ENCODE measurements at places on chromosomes 7 and 10.

- DNase-seq: no peak
Observed at GRCh38 chr7:154777023-154777422, 225.9 kb downstream of the PAXIP1 start.

DNA sequence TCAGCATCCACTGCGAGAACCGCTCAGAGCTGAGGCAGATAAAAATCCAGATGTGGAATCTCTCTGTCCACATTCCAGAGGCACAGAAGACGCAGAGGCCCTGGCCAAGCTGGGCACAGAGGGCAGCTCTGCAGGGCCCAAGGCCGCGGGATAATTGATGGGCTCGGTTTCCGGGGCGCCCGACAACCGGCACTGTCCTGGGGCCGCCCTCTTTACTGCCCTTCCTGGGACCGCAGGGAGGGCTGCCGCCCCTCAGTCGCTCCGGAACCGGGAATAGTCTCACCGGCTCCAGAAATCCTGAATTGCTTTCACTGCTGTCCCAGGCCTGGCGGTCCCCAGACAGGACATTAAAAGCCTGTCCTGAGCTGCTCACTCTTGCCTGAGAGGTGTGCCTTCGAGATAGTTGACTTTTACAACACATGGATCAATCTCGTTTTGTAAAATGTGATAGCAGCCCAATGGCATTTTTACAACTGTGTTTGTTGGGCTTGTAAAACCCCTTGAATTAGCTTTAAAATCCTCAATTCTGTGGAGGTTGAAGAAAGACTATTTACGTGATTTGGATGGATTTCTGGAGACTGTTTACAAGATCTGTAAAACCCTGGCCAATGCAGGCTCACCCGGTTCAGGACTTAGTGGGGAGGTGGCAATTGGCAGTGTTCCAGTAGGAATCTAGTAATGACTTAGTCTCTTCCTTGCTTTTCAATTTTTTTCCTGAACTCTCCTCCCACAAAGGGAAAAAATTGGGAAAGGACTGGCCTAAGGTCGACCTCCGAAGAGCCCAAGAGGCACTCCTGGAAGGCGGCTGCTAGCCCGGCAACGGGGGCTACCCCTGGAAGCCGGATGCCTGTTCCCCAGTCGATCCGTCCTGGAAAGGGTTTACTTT, 1.4 kb upstream of the HOXA6 start:
- no peak for DNase-seq

DNA sequence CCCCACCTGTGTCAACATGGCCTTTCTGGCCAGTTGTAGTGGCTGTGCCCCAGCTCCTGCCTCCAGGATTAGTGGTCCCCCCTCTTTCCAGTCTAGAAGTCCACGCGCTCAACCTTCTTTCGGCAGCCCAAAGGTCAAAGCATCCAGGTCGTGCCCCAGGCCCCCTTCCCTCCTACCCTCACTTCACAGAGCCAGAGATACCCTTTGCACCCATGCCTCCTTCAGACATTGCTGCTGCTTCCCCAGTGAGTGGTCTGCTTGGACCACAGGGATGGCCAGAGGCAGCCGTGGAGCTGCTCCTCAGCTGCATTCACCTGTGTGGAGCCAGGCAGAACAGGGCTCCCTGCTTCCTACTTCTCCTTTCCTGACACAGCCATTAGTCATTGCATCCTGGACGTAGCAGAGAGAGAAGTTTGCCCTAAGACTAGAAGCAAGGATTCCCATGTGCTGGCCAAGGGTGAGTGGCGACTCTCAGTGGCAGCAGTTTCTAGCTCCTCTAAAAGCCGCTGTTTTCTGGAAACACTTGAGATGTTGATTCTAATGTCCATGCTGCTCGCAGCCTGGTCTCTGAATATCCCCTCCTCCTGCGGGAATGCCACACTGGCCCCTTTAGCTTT, 243.1 kb upstream of the SHH start:
- DNase-seq: no peak

DNA sequence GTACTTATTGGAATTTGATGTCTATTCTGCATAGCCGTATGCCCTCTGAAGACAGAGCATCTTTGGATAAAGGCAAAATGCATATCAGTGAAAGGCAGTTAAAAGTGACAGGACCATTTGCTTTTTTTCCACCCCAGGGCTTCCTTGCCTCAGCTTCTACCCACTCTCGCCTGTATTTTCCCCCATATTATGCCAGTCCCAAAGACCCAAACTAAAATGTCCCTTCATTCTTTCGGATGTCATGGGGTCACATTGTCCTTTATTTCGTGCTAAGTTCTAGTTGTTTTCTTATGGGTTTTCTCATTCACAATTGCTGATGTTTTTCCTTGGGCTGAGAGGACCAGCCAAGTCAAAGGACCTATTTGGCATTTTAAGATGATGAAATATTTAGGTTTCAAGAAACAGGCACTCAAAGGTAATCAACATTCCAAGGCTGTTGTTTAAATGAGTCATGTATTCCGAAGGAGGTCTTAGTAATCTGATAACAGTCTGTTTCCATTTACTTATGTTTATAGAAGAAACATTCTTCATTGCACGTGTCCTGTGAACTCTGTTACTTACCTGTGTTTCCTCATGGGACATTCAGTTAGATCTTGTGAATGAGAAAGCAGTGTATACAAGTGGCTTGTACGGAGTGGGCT, 74.1 kb downstream of the DNAH11 start:
- no peak for DNase-seq

- DNase-seq: no peak
Observed at GRCh38 chr7:9231630-9232121, 798.3 kb downstream of the NXPH1 start.

GRCh38 chr10:101293007-101293723, 60.8 kb upstream of the BTRC start:
- no peak for DNase-seq

DNA sequence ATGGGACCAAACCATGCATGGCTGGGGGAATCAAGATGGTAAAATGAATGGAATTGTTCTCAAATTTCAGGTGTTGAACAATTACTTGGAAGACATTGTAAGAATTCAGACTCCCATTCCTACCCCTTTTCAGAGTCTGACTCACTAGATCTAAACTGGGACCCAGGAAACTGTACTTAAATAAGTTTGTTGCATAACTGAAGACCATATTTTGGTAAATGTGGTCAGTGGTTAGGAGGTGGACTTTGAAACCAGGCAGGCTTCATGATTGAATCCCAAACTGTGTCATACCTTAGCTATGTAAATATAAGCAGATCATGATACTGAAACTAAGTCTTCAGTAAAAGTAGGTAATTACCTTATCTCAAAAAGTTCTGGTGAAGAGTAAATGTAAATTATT, 41.7 kb downstream of the ZWINT start:
- DNase-seq: no peak

DNA sequence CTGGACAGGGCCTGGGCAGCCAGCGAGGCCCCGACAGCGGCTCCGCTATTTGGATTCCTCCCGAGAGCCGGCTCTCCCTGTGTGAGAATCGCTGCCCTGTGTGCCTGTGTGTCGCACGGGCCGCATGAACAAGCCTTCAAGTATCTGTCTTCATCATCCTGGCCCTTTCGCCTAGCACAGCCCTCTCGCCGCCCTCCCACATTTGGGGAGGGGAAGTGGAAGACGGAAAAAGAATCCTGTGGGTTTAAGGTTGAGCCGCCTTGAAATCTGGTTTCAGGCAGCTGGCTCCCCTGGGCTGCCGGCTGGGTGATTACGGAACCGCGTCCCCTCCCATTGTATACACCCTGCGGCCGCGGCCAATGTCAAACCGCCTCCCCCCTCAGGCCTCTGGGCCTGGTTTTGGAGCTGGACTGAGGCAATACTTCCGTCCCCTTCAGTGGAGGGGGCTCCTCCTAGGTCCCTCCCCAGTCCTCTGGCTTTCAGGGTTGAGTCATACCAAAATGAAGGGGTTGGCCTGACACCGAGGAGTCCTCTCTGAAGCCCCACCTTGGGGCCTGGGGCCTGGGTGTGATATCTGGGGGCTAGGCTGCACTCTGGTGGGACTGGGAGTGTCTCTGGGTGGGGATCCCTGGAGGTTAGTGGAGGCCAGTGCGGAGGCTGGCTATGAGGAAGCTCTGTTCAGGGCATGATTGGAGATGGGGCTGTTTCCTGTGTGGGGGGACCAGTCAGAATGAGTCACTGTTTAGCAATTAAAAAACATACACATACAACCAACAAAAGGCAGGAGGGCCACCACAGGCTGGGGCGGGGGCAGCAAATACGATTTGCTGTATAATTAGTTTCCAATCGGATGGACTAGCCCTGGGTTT, 1.7 kb downstream of the TRIM8 start:
- DNase-seq: peak; percentile 91

DNA sequence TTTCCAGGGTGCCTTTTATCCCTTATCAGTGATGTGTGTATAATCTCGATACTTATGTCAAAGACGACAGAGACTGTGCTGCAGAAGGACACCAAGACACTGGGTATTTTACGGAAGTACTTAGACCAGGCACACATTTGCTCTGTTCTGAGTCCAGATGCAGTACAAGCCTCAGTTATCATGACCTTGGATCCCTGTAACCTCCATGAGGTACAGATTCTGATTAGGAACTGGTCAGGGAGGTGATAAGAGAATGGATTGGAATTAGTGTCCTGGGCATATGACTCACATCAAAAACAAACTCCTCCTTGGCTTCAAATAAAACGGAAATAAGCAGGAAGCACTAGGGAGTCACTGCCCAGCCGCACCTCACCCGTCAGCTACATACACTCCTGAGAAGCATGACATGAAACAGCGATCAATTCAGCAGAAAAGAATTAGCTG, 146.5 kb downstream of the SFMBT2 start:
- no peak for DNase-seq

- DNase-seq: no peak
Observed at GRCh38 chr10:112813866-112814591, 136.0 kb upstream of the TCF7L2 start.

DNA sequence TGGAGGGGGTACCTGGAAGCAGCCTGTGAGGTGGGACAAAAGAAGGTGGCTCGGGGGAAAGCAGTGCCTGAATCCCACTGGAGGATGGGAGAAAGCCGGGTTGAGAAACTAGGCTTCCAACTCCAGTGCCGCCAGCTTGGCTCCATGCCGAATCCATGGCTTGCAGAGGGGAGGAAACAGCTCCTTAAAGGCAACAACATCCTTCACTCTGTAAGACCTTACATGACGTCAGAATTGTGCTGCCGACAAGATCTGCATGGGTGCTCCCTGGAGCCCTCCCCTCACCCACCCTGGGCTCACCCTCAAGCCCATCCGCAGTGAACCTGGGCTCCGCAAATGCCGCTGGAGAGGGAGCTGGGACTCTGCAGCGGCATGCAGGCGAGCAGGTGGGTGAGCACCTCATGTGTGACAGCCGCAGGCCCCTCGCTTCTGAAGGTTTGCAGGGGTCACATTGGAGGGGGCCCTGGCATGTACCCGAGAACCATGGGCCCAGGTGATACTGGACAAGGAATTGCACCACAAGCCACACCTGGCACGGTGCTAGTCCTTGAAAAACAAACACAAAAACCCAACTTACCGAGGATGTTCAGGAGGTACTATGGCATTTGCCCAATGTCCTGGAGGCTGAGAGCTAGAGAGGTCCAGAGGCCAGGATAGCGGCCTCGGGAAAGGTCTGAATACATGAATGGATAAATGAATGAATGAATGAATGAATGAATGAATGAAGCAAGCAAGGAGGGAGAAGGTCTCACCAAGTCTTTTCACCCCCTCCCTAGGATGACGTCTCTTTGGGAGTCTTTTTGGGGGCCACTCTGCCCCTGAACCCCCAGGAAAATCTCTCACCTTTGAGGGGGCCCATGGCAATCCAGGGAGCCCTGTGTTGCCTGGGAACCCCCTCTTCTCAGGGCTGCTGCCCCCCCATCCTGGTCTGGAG, 238.6 kb upstream of the SHH start:
- DNase-seq: no peak

GRCh38 chr10:77456414-77456813, 181.2 kb downstream of the KCNMA1 start:
- peak; percentile 57 for DNase-seq

DNA sequence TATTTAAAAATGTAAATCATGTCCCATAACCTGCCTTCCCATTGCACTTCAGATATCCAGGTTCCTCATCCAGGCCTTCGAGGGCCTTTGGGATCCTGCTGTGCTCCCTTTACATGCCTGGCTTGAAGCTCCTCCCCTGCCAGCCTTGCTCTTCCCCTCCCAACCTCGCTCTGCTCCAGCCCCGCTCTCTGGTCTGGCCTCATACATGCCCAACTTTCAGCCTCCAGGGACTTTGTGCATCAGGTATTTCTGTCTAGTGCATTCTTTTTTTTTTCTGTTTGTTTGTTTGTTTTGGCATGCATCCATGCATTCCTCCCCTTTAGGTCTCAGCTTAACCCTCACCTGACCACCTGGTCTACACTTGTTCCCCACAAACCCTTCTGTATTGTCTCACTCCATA, 160.3 kb downstream of the SNX10 start:
- DNase-seq: no peak

- DNase-seq: no peak
Observed at GRCh38 chr7:131249003-131249402, 78.7 kb upstream of the MKLN1 start.

DNA sequence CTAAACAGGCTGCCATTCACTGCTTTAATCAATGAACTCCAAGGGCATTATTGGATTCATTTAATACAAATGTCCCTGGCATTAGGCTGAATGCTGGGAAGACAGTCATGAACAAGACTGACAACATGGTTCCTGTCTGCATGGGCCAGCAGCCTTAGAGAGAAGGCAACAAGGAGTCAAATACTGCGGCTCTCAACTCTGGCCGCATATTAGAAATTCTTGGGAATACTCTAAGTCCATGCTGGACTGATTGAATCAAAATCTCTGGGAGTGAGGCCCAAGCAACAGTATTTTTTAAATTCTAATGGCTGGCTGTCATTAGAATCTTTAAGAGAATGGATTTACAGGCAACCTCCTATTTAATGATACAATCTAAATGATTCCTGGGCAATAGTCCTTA, 34.1 kb downstream of the FGFBP3 start:
- DNase-seq: no peak

DNA sequence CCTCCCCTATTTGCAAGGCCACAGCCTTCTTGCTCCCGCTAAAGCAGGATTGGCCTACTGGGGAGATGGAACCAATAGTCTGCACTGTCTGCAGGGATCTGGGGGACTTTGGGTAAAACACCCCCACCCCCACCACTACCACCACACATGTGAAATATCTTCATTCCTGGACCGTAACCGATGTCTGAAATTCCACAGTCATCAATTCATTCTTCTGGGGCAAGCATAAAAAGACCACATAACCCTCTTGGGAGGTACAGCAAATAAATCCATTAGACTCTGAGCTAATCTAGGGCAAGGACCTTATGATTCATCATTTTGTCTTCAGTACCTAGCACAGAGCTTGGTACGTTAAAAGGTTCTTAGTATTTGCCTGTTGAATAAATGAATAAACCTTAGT, 307.8 kb downstream of the GPAM start:
- DNase-seq: no peak

GRCh38 chr10:46545861-46546590, 10.4 kb downstream of the GPRIN2 start:
- no peak for DNase-seq

Measured in Karpas-422 (cell line).